Activated CD4-positive, alpha-beta T cell treated with anti-CD3 and anti-CD28 coated beads, Interleukin-2, Interleukin-6, amounts not matched to agents 100 ng/mL and 50 ng/mL, durations not matched to agents 16 hours and 8 hours (primary cell): ENCODE measurements at places on chromosomes 6 and 20.

DNA sequence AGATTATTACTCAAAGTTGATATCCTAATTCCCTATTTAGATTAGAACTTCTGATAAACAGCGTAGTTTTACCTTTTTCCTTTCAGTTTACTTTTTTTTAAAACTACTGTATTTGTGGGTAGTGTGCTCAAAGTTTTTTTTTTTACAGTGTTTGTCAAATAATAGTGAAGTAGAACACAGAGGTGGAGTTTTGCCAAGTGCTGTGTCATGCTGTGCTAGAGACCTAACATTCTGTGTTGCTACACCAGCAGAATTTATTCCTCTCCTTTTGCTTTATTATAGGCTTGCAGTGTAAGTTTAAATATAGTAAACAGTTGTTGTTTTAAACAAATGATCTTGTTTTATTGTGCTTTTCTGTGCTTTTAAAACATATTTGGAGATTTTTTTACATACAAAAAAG is 125.4 kb downstream of the HIVEP1 start:
- no peak for DNase-seq

GRCh38 chr6:84516154-84516553 is 248.2 kb downstream of the TBX18 start:
- DNase-seq: no peak

DNA sequence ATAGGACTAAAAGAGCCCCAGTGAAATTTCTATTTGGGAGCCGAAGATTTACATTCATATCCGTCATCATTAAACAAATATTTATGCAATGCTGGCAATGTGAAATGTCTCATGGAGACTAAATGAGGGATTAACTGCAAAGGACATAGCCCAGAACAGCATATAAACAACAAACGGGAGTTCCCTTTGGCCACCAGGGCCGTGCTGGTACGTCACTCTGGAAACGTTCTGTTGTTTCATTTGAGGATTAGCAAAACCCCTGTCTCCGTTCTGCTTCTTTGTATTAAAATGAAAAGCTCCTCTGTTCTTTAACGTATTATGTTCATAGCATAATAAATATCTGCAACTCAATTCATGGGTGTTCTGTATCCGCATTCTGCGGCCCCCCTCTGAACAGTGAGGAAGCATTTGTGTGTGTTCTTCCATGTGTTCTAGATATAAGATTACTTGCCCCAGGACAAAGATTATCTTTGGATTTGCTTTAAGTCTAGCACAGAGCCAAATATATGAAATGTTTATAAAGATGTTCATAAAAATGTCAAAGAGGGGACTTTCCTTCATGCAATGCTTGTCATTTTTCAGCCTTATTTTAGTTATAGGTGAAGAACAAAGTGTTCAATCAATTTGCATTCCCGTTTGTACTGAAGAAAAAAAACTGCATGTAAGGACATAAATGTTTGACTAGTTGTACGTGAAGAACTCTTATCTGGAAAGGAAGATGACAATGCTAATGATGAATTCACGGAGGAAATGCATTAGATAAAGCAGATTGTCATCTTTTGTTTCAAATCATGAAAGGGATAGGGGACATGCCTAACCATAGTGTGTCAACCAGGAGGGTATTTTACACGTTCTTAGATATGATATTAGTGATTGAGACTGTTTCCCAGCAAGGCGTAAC is 90.0 kb upstream of the TNFAIP3 start:
- DNase-seq: no peak

DNA sequence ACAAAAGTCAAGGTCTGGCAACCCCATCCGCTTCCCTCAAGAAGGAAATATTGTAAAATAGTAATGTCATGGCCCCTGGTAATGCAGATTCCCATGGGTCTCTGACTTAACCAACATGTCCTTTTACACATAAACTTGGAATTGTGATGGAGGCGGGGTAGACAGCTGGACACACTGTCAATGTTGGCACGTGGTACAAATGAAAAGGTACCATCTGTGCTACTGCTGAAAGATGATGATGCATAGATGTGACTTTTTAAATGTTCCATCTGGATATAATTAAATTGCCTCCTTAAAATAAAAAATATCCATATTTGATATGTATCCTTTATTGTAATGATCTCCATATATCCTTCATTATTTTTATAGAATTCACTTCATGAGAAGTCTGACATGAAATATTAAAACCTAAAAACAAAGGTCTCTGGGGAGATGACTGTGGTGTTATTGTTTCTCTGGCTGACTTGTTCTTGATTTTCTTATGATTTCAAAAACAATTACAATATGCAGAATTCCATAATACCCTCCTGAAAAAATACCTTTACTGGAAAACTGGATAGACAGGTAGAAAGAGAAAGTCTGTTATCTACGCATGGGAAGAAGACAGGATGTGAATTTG is 104.5 kb downstream of the MKKS start:
- no peak for DNase-seq

DNA sequence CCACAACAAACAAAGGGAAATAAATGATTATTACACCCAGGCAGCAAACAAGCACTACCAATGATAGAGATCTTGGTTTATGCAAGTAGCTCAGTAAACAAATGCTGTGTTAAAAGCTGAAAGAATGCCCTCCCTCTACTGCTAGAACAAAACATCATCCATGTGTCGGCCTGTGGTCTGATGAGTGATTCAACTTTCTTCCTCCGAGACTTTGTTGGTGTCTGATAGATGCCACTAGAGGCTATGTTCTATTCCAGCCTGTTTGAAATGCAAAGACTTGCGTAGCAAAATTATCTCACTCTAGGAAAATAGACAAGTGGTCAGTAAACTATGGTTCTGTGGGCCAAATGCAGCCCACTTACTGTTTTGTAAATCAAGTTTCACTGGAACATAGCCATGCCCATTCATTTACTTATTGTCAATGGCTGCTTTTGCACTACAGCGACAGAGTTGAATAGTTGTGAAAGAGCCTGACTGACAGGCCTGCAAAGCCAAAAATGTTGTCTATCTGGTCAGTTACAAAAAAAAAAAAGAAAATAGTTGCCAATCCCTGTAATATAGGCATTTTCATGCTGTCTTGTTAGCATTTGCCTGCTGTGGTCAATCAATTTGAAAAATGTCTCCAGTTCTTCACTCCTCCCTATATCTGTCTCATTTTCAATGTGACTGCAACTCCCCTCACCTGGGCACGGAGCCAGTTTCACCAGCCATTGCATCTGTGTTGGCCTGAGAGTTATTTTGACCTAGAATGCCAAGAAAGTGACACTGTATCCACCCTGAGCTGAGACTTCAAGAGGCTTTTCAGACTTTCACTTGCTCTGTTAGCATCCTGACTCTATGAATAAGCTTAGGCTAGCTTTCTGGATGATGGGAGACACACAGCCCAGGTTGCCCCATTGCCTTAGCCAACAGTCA is 544.6 kb upstream of the BTBD3 start:
- DNase-seq: no peak

GRCh38 chr20:37669062-37669772 is 24.6 kb upstream of the CTNNBL1 start:
- peak; percentile 22 for DNase-seq

GRCh38 chr20:41499961-41500725 is 118.0 kb downstream of the CHD6 start:
- DNase-seq: no peak

- DNase-seq: no peak
Observed at GRCh38 chr6:72689107-72689954, 67.5 kb downstream of the KCNQ5 start.

- peak; percentile 5 for DNase-seq
Observed at GRCh38 chr6:118280210-118280609, 267.9 kb upstream of the PLN start.

DNA sequence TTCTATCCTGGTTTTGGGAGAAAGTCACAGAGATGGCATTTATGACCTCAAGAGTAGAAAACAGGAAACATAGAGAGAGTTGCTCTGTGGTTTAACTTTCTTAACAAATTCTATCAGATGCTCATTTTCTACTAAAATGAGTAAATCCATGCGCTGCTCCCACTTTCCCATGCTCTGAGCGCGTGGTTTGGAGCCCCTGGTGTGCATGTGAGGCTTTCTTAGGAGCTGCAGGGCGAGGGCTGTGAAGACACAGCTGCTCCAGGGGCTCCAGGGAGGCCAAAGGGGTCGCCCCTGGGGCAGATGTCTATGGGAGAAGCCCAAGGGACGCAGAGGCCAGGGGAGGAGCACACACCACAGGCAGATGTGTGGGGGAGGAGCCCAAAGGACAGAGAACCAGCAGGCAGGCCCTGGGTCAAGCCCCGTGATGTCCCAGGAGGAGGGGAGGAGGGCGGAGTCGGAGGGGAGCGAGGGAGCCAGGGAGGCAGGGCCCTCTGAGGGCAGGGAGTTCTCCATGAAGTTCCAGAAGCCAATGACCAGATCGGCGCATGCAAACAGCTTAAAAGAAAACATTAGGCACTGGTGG is 122.9 kb downstream of the IRF4 start:
- DNase-seq: no peak

DNA sequence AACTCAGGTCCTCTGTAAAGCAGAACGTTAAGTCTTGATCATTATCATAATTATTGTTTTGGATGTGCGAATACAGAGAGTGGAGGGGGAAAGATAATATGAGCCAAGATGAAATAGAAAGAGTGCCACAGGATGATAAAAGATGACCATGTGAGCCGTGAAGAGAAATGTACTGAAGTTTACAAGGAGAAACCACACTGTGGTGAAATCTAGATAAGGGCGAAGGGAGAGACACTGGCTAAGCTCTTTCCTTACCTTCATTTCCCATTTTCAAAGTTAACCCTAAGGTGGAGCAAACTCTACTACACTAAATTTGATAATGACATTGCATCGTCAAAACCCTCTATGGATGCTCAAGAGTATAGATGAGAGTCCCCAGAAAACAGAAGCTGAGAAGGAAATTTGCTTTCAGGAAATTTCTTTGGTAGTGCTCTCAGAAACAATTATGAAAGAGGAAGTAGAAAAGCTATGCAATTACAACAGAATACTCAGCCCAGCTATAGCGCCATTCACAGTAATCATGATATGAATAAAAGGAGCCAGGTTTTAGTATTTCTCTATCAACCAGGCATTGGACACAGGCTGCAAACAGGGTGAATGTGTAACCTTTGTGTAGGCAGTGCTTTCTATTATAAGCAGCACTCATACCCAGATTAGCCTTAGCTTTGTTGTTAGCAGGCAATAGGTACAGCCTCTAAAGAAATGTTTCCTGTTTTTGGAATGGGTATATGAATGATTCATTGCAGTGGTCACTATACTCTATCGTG is 1080.7 kb downstream of the GRIK2 start:
- no peak for DNase-seq

DNA sequence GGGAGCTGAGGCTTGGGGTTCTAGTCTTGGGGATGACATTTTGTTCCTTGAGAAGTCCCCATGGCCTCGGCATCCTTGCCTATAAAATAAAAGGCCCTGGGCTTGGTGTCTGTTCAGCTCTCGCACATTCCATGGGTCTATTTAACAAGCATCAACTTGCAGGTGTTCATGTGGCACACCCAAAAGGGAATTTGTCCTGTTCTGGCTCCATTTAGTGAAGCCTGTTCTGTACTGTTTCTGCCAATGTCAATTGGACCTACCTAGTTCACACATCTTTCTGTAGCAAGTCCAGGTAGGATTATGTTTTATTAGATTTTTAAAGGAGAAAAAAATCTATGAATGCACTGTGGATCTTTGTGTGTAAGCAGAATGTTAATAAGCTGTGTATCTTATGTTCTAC is 262.0 kb downstream of the HIVEP2 start:
- DNase-seq: no peak

GRCh38 chr20:25532015-25532751 is 53.1 kb downstream of the NINL start:
- DNase-seq: no peak

DNA sequence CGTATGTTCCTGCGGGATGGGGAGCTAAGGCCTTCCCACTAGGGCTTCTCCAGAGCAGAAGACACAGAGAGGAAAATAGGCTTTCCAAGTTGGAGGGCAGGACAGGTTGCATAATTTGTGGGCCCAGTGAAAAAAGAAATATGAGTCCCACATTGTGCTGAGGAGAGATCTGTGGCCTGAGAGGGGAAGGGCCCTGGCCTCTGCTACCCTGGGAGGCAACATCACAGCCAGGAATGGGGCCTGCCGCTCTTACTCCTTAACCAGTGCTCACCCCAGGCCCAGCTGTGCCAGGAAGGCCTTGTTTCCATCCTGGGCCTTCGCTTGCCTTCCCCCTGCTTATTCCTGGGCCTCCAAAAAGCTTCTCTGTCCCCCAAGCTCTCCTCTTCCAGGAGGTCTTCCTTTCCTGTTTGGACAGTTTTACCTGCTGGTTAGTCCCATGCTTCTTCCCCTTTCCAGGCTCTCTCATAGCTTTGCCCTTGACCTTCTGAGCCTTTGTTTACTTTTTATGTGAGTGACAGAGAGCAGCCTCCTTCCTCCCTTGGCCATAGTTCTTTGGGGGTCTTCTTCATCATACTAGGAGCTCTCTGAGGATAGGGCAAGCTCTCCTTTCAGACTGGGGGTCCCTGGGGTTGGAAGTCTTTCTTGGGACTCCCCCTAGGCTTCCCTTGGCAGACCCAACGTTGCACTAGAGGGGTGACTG is 26.2 kb upstream of the VEGFA start:
- DNase-seq: no peak

DNA sequence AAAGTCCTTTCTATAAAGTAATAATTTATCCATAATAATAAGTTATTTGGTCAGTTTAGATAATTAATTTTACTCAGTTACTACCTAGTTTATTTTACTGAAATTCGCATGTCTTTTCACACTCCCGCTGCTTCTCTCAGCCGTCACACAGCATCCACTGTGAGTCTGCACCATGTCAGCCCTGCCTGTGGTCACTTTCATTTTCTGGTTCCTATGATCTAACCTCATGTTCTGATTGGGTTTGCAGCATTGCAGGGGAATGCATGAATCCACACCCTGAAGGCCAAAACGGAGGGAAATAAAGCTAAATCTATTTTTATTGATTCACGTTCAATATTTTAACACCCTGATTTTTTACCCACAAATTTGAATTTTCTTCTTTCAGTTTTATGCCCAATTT is 47.4 kb downstream of the PDE10A start:
- DNase-seq: no peak

GRCh38 chr6:122984393-122984792 is 11.6 kb upstream of the CLVS2 start:
- DNase-seq: no peak

- peak; percentile 11 for DNase-seq
Observed at GRCh38 chr20:17843246-17844132, 125.1 kb downstream of the SNX5 start.

- DNase-seq: no peak
Observed at GRCh38 chr20:57840066-57840465, 130.3 kb upstream of the PMEPA1 start.

GRCh38 chr20:12591949-12592470 is 416.8 kb upstream of the SPTLC3 start:
- DNase-seq: no peak
